ENCODE measurements at places on chromosomes 6 and 20.

- no peak for DNase-seq
These were observed 8.0 kb upstream of the BCAS1 start for GRCh38 chr20:54078296-54078984.

- peak; percentile 85 for DNase-seq
These were observed 69.0 kb upstream of the STXBP5 start for GRCh38 chr6:147135211-147135681.

- no peak for DNase-seq
These were observed 402.9 kb upstream of the RUNX2 start for GRCh38 chr6:44925100-44925739.

DNA sequence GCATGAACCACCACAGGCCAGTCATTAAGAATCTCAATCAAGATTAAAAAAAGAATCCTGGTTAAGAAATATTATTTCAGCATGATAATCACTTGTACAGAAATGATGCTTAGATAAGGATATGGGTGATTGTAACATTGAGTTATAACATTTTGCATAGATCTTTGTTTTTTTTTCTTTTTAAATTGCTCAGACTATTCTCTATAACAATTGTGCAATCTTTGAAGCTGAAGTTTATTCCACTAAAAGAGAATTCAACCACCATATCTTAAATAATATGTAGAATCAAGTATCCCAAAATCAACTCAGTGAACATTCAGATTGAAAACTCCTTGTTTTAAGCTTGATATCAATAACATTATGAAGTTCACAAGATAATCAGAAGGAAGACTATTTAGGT is 663 bp upstream of the SMIM28 start:
- no peak for DNase-seq

DNA sequence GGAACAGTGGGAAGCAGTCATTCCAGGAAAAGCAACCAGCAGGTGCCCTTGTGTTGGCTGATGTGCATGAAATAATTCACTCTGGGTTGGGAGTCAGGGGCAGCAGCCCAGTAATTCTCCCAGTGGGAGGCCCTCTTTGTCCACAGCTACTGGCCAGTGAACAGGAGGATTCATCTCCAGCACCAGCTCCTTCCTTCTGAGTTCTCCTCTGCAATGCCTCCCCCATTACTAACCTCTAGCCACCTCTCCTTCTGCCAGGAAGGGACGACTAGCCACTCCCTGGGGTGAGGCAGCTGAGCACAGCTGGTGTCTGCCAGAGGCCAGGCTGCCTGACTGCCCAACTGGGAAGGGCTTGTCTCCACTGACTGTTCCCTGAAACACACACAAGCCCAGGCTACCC is 12.5 kb upstream of the R3HDML start:
- no peak for DNase-seq

GRCh38 chr6:100465701-100466409 is 1.1 kb upstream of the SIM1 start:
- no peak for DNase-seq

DNA sequence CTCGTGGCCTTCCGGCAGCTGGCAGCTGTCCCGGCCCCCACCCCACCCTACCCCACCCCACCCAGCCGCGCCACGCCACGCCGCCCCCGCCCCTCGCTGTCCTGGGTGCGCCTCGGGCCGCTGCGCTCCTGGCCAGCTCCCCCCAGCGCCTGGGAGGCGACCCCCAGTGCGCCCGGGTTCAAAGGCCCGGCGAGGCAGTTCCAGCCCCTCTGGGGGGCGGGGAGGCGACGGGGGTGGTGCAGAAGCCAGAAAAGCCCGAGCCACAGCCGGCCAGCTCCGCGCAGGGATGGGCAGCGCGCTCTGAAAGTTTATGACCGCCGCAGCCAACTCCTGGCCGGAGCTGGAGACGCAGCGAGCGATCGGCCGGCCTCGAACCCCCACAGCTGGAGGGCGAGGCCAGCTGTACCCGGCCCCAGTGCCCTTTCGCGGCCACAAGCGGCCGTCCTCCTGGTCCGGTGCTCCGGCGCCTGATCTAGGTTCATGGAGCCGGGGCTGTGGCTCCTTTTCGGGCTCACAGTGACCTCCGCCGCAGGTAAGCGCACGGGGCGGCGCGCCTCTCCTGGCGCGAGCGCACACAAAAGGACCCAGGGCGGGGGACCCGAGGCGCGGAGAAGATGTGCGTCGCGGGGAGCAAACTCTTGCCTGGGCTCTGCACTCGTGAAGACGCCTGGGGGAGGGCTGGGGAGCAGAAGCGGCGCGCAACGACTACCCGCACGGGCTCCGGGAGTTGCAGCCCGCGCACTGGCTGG is at the start of gene EDN3:
Gene EDN3 (plus strand): TSS at position 279 of the 749 bp plus-strand sequence. CDS start 202 bp downstream, at position 481.
- no peak for DNase-seq

DNA sequence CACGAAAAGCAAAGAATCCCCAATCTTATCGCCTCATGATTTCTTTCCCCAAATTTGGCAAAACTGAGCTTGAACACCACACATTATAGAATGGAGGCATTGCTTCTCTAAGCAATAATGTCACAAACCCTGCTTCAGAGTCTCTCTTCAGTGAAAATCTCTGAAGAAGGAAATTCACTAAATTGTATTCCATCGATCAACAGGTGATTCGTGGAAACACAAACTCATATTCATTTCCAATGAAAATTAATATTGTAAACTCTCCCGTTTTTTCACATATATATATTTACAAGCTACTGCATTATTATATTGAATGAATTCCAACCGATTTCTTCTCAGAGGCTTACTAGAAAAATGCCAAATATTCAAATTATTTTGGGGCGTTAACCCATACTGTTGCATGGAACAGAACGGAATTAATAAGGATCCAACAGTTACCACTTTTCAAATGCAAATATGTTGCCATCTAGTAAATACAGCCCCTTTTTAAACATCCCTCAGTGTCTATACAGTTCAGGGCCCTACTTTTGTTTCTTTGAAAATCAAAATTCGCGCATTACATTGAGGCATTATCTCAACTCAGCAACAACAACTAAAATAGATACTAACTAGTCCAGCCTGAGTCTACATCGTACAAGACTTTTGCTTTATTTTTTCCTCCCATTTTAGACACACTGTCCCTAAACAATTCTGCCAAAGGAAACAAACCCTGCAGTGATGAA is 1.3 kb downstream of the KIF13A start:
- DNase-seq: no peak

DNA sequence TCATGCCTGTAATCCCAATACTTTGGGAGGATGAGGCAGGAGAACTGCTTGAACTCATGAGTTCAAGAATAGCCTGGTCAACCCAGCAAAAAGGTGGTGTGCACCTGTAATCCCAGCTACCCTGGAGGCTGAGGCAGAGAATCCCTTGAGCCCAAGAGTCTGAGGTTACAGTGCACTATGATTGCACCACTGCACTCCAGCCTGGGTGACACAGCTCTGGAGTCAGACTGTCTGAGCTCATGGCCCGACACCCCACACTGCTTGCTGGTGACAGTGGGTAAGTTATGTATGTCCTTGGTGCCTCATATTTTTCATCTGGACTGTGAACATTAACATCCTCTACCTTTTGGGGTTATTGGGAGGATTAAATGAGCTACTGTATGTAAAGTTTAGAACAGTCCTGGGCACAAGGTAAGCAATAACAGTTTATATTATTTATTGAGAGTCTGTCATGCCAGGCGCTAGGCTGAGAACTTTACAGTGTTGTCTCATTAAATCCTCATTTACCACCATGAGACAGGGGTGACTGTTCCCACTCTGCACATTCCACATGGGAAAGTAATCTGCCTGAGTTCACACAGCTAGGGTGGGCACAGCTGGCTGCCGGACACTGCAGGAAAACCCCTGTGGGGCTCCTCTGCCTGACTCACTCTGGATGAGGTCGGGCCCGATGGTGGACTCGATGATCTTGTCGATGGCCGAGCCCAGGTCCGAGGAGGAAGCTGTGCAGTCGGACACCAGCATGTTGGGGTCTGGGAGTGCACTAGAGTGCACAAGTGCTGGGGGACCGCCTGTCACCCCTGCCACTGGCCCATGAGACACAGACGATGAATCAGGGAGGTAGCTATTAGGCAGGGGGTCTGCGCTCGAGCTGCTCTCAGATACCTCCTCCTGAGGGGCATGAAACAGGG is 2.9 kb downstream of the ZNF335 start:
- DNase-seq: no peak

DNA sequence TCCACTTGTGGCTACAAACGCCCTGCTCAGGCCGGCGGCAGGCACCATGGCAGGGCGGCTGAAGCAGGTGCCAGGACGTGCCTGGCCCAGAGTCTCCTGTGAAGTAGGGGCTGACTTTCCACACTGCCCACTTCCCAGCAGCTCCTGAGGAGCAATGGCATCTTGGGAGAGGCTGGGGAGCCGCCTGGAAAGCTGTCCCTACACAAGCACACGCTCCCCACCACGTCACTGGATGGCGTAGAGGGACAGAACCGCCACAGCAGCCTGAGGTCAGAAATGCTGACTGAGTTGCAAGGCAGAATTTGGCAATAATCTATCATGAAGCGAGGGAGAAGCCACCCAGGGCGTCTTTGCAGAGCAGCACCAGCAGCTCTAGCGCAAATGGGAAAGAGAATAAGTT is 86.3 kb downstream of the NINL start:
- no peak for DNase-seq

- DNase-seq: no peak
These were observed 11.0 kb downstream of the ECT2L start for GRCh38 chr6:138806889-138807288.

GRCh38 chr20:61263084-61263695 is 11.1 kb downstream of the CDH4 start:
- no peak for DNase-seq

GRCh38 chr20:3158968-3159431 is 665 bp downstream of the FASTKD5 start:
- no peak for DNase-seq

DNA sequence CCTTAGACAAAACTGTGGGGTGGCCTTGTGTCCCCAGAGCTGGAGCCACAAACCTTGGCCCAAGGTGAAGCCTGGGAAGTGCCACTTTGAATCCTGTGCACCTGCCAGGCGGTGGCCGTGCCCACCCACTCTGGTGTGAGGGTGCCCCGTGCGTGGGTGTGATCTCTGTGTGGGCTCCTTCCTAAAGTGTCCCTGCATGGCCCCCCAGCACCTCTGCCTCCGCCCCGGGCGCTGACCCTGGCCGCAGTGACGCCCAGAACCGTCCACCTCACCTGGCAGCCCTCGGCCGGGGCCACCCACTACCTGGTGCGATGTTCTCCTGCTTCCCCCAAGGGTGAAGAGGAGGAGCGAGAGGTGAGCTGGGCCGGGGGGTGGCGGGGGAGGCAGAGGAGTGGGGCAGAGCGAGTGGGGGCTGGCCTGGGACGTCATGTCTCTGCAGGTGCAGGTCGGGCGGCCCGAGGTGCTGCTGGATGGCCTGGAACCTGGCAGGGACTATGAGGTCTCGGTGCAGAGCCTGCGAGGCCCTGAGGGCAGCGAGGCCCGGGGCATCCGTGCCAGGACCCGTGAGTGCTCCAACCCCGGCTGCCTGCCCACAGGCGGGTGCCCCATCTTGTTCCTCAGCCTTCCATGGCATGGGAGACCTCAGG is 18.3 kb downstream of the COL20A1 start:
- no peak for DNase-seq

- no peak for DNase-seq
These were observed 169.8 kb downstream of the ERMARD start for GRCh38 chr6:169921217-169921616.

DNA sequence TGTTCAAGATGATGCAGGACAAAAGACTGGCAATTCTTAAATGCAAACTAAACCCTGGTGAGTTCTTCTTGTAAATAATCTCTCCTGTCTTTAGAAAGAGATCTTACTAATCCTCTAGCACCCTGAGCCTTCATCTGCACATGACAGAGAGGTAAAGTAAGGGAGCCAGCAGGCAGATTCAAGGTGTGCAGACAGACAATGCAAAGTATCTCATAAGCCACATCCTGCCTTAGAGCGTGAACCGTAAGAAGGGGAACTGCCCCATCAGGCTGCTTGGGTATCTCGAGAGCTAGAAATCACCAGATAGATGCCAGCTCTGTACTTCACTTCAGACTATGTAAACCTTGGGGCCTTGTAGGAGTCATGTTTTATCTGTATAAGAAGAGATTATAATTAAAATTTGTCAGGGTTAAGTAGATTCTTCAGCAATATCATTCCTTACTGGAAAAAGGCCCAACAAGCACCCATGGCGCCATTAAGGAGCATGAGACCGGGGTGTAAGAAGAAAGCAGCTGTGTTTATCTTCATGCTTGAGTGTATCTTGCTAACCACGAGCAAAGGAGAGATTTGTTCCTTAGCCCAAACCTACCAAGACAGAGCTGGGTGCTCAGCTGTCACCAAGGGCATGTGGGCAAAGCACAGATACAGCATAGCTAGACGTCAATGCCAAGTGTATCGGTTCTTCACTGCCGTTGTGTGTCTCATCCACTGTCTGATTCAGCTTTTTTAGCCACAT is 24.4 kb downstream of the CNR1 start:
- no peak for DNase-seq

DNA sequence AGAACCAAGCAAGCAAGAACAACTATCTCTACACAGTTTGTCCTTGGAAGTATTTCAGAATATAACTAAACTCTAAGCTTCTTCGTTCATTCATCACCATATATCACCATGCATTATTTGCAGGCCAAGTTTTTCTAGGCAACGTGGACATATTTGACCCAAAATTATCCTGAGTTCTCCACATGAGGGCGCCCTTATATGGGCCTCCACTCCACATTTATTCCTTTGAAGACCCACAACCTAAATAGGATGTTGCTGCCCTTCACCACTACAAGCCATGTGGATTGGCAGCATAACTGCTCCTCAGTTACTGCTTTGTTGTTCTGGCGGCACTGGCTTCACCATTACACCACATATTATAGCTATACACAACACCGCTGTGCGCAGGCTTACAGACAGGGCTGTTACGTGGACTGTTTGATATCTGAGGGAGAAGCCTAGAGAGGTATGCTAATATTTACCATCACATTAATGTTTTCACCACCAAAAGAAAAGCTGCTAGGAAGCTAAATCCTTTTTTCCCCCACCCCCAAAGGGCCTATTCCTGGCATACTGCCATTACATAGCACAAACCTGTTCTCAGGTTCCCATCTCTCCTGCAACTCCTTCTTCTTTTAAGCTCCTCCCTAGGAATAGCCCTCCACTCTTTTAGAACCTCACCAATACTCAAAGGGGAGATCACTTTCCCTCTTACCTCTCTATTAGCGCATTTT is 411.7 kb downstream of the C6orf118 start:
- no peak for DNase-seq

GRCh38 chr20:34547844-34548613 is 10.5 kb upstream of the MAP1LC3A start:
- no peak for DNase-seq

- no peak for DNase-seq
These were observed 317.6 kb upstream of the TSHZ2 start for GRCh38 chr20:52654567-52654966.

- DNase-seq: no peak
These were observed 8.9 kb upstream of the OGFRL1 start for GRCh38 chr6:71279740-71280139.
